Stimulated activated CD8-positive, alpha-beta memory T cell treated with anti-CD3 and anti-CD28 coated beads, Interleukin-2, amount 100 ng/mL, for 1 hour (primary cell): ENCODE measurements at places on chromosomes 7 and 10.

- no peak for DNase-seq
These were observed 72.8 kb downstream of the GNA12 start for GRCh38 chr7:2771274-2771731.

GRCh38 chr7:119219663-119220062, 995.2 kb downstream of the ANKRD7 start:
- DNase-seq, result no peak

GRCh38 chr7:151515276-151515565, 4.5 kb downstream of the RHEB start:
- no peak for DNase-seq

- DNase-seq, result no peak
These were observed 33.8 kb upstream of the COL1A2 start for GRCh38 chr7:94360926-94361325.

- no peak for DNase-seq
These were observed 405.6 kb downstream of the XPNPEP1 start for GRCh38 chr10:109517748-109518147.

GRCh38 chr7:148266795-148267194, 323.8 kb upstream of the C7orf33 start:
- DNase-seq, result no peak

- DNase-seq, result no peak
These were observed 90.2 kb upstream of the SMNDC1 start for GRCh38 chr10:110394898-110395297.

- no peak for DNase-seq
These were observed 415.8 kb upstream of the MKI67 start for GRCh38 chr10:128541926-128542475.

- no peak for DNase-seq
These were observed 72.6 kb downstream of the PARD3 start for GRCh38 chr10:34742456-34742855.
